Activated T-cell treated with anti-CD3 and anti-CD28 coated beads, Interleukin-2, amount 50 U/mL, for 24 hours (primary cell): ENCODE measurements at places on chromosomes 7 and 10.

- DNase-seq = no peak
Measured at GRCh38 chr10:77121829-77122228, 515.8 kb downstream of the KCNMA1 start.

- peak; percentile 67 for DNase-seq
Measured at GRCh38 chr10:84429926-84430520, 101.6 kb downstream of the CCSER2 start.

- DNase-seq = no peak
Measured at GRCh38 chr7:14047709-14048399, 58.4 kb upstream of the ETV1 start.

DNA sequence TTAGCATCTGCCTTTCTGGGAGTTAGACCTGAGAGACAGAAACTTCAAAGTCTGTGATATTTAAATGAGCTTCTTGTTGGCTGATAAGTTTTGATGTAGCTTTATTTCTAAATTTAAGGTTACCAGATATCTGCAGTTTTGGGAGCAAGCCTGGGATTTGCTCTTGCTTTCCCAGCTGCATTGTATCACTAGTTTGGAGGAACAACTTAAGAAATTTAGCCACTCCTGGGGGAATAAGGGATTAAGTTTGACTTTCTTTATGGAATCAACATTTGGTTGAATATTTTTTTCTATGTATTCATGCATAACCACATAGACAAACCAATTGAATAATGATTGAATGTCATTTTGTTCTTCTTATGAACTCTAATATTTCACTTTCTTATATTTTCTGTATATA lies 178.6 kb downstream of the POLR1F start:
- no peak for DNase-seq

DNA sequence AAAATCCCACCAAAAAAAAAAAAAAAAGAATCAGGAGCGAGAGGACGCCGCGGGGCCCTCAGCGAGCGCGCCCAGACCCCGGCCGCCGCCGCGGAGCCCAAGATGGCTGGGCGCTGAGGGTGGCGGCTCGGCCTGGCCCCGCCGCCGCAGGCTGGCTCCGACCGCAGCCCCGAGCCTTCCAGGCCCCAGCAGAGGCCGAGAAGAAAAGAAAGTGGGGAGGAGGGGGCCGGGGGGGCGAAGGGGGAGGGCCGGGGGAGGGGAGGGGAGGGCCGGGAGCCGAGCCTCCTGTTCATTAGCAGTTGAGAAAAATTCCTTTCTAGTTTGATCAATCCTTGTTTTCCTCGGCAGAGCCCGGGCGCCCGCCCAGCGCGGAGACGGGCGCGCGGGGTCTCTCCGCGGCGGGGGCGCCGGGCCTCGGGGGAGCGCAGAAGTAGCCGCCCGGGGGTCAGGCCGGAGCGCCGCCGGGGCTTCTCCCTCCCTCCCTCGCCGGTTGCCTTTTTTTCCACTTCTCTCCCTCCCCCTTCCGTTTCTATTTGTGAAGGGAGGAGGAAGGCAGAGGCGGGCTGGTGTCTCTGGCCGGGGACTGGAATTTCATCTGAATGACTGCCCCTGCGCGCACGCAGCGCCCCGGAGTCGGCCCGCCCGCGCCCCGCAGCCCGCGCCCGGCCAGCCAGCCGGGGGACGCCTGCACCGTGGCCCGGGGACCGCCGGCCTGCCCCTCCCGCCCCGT lies 778 bp upstream of the TRIM8 start:
- peak; percentile 82 for DNase-seq

- DNase-seq = no peak
Measured at GRCh38 chr7:141158561-141158960, 84.7 kb downstream of the TMEM178B start.

DNA sequence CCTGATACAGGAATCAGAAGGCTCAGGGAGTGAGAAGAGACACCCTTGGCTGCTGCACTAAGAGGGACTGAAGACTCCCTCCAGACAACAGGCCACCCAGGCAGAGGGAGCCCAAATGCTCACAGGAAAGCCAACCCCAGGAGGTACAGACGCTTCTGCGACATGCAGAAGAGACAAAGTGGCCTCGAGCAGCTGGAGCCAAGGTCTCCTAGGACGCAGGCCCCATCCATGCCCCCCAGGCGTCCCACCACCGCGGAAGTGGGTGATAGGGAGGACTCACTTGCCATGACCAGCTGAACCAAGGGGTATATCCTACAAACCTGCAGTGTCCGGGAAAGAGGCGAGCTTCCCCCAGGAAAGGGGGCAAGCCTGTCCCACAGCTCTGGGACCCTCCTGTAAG lies 56.9 kb downstream of the CTBP2 start:
- DNase-seq = no peak

DNA sequence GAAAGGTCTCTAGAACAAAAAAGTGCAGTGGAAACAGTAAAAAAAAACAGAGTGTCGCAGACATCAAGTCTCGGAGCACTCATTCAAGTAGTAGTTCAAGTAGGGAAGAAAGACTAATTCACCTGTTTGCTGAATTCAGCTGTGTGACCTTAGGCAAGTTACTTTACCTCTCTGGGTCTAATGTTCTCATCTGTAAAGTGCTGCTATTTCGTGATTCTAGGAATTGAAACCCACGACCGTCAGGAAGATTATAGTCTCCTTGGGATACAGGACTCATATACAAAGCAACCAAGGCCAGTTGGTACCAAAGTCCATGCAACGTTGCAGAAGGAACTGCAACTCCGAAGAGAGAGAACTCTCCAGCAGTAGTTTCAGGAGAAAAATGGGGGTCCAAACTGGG lies 26.1 kb downstream of the PRKCQ start:
- DNase-seq = no peak

DNA sequence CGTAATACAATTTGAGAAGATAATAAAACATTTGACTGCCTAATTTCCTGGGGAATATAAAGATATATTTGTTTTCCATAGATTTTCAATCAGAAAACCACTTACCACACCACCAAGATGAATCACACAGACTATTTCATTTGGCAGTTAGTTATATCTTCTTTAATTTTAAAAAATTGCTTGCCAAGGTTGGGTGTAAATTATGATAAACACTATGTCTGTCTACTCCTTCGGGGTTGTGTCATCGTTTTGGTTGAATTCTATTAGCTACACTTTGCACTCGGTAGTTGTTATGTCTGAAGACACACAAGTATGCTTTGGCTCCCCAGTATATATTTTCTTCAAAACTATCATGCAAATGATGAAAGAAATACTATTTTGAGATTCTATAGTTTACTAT lies 594.8 kb upstream of the SEMA3D start:
- no peak for DNase-seq

DNA sequence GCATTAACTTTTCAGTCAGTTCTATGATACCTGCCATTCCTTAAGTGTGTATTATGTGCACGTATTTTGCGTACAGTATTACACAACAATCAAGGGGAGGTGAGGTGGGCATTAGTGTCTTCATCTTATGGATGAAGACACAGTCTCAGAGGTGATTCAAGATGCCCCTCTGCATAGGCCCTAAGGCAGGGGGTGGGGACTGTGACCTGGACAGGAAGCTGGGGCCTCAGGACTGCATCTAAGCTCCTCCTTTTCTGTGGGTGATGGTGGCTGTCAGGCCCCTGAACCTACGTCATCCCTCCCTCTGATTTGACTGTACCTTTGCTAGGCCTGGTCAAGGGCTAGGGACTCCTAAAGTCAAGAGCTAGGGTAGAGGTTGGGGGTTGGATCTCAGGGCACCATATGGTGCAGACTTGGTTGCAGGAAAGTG lies 38.9 kb downstream of the HK1 start:
- no peak for DNase-seq
